NCI-H774 (cell line): ENCODE measurements at places on chromosomes 4 and X.

DNA sequence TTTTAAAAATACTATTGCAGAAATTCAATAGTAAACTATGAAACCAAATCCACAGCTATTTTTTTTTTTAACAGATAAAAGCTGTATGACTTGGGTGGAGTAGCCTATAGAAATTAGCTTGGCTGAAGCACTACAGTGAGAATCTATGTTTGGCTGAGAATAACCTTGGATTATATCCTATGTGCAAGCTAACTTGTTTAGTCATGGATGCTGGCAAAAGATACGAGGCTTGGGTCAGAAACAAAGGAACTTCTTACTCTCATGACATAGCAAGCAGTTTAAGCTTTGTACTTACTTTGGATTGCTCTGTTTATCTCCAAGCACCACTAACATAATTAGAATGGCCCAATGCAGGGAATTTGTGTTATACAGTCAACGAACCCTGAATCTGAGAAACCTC is 119.2 kb upstream of the GRID2 start:
- no peak for DNase-seq

DNA sequence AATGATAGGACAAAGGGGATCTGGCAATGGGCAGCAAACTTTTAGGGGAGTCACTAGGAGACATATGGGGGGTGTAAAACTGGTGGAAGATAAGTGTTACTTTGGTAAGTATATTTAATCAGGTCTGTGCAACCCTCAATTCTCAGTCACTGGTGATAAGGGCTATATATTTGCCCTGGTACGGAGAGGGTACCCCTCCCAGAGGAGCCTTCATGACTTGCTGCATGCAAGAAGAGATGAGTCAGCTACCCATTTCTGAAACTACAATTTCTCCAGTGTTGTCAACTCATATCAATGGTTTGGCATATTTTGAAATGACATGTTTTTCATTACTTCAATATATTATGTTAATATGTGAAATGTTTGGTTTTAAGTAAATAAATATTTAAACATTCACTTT is 14.3 kb downstream of the SMARCAD1 start:
- DNase-seq = no peak

DNA sequence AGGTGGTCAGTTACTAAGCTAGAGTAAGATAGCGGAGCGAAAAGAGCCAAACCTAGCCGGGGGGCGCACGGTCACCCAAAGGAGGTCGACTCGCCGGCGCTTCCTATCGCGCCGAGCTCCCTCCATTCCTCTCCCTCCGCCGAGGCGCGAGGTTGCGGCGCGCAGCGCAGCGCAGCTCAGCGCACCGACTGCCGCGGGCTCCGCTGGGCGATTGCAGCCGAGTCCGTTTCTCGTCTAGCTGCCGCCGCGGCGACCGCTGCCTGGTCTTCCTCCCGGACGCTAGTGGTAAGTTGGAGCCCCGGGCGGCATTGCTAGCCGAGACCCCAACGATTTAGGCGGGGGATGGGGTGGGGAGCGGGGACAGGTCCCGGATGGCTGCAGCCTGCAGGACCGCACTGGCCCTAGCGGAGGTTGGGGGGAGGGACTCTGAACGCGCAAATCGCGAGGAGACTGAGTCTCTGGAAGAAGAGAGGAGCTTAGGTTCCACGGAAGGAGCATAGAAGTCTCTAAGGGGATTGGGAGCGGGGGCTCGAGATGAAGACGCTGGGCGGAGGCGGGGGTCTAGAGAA is 573 bp downstream of the HTR2C start:
- DNase-seq = no peak

GRCh38 chr4:11545651-11546050 is 117.0 kb upstream of the HS3ST1 start:
- no peak for DNase-seq

DNA sequence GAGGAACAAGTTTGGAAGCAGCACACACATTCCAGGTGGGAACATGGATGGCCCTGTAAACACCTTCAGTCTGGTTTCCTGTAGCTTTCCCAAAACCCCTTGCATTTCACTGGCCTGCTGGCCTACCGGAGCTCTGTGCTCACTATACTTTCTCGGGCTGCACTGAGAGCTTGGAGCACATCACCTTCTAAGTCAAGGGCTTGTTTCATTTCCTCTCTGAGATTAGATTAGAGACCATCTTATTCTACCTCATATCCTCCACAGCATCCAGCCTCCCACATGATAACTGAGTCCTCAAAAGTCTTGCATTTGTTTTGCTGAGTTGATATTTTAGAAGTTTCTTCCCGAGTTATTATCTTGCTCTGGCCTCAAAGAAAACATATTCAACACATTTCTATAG is 147.7 kb downstream of the RASL11B start:
- no peak for DNase-seq

- no peak for DNase-seq
Observed at GRCh38 chr4:156571146-156571545, 400.5 kb downstream of the PDGFC start.

DNA sequence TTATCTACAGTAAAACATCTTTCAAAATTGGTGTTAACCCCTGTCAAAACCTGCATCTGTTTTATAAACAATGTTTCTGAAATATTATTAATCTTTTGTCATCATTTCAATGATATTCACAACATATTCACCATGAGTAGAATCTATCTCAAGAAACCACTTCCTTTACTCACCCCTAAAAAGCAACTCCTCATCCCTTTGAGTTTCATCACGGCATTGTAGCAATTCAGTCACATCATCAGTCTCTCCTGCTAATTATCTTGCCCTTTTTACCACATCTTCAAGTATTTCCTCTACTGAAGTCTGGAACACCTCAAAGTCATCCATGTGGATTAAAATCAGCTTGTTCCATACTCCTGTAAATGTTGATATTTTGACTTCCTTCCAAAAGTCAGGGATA is 415.3 kb upstream of the TECRL start:
- DNase-seq = no peak

GRCh38 chr4:106266201-106266600 is 49.8 kb downstream of the TBCK start:
- DNase-seq = no peak

- peak; percentile 74 for DNase-seq
Observed at GRCh38 chrX:43860646-43861370, 21.4 kb downstream of the MAOB start.

DNA sequence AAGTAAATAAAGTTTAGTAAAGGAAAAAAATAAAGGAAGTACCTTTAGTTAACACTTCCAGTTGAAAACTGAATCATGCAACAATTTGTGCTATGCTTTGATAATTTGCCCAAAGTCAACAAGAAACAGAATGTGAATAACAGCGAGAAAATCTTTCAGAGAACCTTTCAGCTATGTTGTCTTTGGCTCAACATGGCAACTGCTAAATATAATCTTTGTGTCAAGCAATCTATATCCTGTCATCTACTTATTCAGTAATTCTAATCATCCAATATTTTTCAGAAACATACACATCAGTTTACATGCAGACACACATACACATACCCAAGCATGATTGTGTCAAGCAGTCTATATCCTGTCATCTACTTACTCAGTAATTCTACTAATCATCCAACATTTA is 136.0 kb upstream of the PABPC4L start:
- no peak for DNase-seq

DNA sequence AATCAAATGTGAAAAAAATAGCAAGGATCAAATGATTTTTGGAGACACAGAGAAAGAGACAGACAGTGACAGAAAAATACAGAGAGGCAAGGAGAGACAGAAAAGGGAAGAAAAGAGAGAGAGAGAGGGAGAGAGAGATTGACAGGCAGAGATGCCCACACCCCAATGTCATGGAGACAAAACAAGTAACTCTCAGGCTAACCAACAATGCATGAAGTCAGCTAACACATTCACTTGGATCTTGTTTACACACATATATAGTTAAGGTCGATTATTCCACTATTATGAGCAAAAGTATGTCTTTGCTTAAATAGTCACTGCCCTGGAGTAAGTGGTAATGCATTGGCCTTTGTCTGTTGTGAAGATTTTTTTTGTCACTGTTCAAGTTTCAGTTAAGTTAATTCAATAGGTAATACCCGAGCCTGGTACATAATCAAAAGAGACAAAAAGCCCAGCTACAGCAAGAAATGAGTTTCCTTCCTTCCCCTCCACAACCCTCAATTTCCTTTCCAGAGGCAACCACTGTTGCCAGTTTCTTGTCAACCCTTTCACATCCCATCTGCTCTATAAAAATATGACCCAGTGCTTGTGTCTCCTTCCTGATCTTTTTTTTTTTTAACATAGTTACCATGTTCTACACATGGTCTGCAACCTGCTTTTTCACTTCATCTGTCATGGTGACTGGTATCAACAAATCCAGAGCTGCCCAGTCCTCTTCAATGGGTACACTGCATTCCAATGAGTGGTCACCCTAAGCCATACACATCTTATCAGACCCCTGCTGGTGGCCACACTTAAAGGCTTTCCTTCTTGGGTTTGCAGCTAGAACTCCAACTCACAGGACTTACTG is 52.1 kb downstream of the PROM1 start:
- no peak for DNase-seq
